ENCODE measurements at places on chromosomes 6 and 20.

- no peak for DNase-seq
Observed at GRCh38 chr6:96923871-96924493, 546 bp upstream of the KLHL32 start.

DNA sequence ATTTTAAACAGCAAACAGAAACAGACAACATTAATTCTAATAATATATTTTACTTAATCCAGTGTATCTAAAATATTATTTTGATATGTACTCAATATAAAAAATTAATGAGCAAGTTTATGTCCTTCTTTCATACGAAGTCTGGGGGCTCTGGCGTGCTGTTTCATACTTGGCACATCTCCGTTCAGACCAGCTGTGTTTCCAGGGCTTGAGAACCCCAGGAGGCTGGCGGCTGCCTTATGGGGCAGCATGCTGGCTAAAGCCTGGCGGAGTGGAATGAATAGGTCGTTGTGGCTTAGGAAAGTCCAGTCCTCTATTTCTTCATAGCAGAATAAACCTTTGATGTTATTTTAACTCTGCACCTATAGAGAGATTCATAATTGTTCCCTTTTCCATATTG is 43.3 kb downstream of the DUSP22 start:
- no peak for DNase-seq

GRCh38 chr6:24926192-24926591 is 9.6 kb downstream of the RIPOR2 start:
- DNase-seq = no peak

- no peak for DNase-seq
Observed at GRCh38 chr6:8888468-8888867, 453.1 kb upstream of the SLC35B3 start.

- DNase-seq = no peak
Observed at GRCh38 chr20:10247440-10247839, 28.8 kb downstream of the SNAP25 start.

DNA sequence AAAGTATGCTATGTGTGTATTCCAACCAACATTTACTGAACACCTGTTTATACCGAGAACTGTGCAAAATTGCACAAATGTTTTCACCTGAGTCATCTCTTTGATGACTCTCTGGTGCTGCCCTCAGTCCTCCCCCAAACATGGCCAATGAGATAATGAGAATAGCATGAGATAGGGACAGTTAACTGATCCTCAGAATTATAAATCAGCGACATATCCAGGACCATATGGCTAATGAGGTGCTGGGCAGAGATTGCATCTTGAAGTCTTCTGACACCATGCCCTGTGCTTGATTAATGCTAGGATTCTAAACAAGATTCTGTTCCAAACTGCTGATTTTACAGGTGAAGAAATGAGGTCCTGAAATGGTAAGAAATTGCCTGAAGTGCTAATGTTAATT is 13.0 kb downstream of the CLVS2 start:
- no peak for DNase-seq

DNA sequence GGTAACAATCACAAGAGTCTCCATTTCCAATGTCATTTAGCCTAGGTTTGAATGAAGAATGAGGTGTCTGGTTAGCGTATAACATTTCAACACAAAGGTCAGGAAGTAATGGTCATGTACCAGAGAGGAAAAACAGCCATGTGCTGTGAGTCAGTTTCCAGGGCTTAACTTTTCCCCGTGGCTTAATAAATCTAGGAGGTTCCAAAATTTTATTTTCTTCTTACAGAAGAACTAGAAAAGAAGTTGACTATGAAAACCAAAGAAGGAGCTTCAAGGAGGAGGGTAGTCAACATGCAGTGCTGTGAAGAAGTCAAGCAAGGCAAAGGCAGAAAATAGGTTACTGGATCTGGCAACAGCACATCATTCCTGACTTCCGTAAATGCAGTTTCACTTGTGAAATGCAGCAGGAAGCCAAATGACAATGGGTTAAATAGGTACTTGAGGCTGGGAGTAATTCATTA is 8.4 kb upstream of the GABRR2 start:
- no peak for DNase-seq

DNA sequence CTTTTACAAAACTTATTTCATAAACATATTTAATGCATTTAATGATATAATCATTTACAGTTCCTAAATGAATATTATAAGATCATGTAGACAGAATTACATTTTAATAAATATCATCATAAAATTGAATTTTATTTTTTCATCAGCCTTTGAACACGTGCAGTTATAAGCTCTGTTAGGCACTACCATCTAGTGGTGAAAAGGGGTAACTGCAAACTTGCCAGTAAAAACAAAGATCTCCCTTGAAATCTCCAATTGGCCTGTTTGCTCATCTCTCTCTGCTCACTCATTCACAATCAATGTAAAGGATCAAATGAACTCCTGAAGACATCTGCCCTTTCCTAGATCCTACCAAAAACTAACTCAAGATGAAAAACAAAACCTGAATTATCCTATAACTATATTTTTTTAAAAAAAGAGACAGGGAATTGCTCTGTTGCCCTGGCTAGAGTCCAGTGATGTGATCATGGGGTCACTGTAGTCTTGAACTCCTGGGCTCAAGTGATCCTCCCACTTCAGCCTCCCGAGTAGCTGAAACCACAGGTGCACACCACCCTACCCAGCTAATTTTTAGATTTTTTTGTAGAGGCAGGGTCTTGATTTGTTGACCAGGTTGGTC is 31.7 kb downstream of the SAMHD1 start:
- DNase-seq = no peak

DNA sequence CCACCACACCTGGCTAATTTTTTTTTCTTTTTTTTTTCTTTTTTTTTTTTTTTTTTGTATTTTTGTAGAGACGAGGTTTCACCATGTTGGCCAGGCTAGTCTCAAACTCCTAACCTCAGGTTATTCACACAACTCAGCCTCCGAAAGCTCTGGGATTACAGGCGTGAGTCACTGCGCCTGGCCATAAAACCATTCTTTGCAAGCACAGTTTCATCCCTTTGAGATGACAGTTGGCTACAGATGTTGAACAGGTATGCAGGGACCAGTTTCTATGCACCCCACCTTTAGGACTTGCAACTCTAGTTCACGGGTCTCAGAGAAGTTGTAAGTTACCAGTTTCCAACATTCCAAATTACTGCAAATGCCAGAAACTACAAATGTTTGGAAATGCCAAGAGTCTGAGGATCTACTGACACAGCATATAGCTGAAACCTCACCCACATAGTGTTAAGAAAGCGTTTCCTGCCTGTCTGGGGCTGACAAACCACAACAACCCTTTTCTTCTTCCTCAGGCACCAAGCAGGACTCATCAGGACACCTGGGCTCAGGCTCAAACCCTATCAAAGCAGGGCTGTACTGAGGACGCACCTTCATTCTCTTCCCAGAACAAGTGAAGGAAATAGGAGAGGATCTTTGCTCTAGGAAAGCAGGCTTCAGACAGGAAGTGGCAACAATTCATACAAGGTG is 22.9 kb downstream of the ARHGAP18 start:
- DNase-seq = peak; percentile 13

- DNase-seq = no peak
Observed at GRCh38 chr6:157535340-157536222, 154.6 kb downstream of the ZDHHC14 start.

GRCh38 chr6:24072038-24072746 is 53.8 kb upstream of the NRSN1 start:
- no peak for DNase-seq

GRCh38 chr6:722077-722524 is 29.2 kb upstream of the EXOC2 start:
- DNase-seq = peak; percentile 51

GRCh38 chr6:76790045-76790796 is 673.1 kb downstream of the HTR1B start:
- DNase-seq = no peak

- DNase-seq = peak; percentile 14
Observed at GRCh38 chr6:710601-711571, 17.9 kb upstream of the EXOC2 start.

All from activated T-helper 1 cell treated with Interleukin-2 at 50 U/mL for 16 hours (primary cell).